ENCODE measurements at places on chromosomes 12 and 14.

DNA sequence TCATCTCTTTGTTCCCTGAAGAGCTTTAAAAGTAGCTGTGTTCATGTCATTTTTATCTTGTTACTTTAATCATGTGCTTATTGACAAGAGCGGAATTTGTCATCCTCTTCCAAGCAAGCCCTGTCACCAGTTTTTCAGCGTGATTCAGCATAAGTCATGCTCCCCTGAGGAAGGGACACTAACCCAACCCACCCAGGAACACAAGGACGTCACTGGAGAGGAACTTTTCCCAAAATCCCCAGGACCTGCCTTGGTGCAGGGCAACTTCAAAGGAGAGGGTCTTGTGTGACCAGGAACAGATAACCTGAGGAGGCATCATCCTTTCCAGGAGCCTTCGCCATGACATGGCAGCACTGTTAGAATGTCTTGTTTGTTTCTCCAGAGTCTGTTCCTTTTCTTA is 107.1 kb upstream of the DIO3 start:
- DNase-seq: no peak

DNA sequence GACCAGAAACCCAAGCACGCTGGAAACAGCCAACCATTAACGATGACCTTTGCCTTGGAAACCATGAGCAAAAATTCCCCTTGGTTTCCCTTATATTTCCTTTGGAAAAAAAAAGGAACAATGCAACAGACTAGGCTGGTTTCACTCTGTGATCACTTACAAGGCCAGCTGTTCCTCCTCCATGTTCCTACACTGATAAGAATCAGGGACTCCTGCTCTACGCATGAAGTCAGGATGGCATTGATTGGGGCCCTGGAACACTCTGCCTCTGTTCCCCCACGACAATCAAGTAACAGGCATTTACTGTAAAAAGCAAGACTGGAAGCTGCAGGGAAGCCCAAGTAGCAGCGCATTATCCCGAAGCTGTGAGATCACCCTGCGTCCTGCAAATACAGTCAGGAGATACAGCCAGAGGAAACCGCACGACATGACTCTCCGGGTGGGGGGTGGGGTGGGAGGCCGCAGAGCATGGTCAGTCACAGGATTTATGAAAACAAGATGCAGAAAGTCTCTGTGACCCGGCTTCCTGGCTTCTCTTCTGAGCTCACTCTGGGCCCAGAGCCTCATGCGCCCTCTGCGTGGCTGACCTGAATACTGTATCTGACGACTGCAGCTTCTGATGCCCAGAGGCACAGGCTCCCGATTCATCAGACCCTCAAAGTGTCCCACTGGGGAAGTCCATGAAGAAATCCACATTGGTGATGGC is 31.1 kb downstream of the SSH1 start:
- no peak for DNase-seq

GRCh38 chr14:91867316-91867988 is at the start of gene TC2N:
TC2N (minus strand) TSS chr14:91867536; CDS start chr14:91813769, 53,767 bp downstream.
- DNase-seq: peak; percentile 86

DNA sequence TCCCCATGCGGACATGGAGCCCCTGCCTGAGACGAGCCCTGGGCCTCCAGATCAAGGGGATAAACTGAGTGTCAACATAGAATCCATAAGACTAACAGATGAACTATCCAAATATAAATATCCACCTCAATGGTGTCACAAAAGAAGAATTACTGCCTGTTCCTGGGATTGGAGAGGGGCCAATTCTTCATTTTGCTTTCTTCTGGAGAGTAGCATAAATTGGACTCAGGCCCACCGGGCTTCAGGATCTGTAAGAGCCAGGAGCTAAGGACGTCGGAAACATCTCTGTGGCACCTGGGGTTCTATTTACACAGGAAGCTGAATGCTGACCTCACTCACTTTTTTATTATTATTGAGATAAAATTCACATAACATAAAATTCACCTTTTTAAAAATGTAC is 408.2 kb upstream of the CCDC196 start:
- DNase-seq: no peak

DNA sequence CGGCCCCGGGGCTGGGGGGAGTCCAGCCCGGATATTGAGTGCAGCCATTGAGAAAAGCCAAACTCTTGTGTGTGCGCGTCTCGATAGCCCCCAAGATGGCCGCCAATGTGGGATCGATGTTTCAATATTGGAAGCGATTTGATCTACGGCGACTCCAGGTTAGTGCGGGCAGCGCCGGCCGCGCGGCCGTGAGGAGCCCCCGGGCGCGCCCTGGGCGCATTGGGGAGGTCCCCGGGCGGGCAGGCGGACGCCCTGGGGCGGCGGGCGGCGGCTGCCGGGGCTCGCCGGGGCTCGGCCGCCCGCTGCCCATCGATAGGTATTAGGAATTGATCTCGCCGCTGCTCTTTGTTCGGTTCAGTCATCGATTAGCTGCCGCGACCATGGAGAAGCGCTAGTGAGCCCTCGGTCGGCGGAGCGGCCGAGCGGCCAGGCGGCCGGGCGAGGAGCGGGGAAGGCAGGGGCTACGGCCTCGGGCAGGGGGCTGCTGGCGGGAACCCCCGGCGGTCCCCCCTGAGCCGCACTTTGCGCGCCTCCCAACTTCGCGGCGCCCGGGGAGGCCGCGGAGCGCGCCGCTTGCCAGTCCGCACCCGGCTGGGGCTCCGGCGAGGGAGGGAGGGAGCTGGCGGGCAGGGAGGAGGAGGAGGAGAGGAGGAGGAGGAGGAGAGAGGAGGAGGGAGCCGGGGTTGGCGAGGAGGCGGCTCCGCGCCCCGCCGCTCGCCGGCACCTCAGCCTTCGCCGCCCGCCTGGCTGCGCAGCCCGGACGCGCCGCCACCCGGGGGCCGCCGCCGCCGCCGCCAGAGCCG is 113.9 kb upstream of the MYL2 start:
- DNase-seq: no peak

DNA sequence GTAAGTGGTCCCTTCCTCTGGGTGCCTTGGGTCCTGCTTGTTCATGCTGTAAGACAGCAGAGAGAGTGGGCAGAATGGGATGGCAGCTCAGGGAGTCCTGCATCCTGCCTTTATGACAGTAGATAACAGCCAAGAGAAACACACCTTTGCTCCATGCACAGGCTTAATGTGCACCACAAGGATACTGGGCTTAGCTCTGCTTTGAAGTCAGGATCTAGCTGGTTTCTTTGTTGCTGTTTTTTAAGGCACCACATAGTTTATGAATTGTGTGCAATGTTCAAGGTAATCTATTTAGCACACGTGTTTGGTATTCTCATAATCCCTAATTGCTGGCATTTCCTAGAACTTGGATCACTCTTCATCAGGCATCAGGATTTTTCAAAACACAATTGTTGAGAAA is 239.5 kb upstream of the DCN start:
- DNase-seq: no peak

DNA sequence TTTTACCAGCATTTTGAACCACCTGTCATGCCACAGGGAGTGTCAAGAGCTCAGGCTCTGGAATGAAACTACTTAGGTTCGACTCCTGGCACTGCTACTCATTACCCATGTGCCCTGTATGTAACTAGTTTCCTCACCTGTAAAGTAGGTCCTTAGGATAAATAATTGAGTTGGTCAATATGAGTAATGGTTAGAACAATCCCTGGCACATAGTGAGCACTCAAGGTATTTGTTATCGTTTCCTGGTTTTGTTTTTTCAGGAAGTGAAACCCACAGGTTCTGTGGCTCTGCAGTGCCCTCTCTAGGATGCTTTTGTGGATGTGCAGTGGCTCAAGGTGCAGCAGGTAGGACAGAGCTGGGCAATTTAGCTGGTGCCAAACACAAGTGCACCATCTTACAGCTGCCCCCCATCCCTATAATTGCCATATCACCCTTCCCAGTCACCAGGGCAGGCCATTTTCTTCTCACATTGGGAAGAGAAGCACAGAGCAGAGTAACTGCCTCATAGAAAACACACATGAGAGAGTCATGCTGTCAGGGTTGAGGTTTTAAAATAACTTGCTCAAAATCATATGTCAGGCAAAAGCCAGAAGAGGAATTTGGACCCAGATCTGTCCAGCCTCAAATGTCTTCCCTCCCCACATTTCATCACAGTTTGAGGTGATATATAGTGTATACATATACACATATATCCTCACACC is 297.5 kb downstream of the RPAP3 start:
- peak; percentile 23 for DNase-seq

DNA sequence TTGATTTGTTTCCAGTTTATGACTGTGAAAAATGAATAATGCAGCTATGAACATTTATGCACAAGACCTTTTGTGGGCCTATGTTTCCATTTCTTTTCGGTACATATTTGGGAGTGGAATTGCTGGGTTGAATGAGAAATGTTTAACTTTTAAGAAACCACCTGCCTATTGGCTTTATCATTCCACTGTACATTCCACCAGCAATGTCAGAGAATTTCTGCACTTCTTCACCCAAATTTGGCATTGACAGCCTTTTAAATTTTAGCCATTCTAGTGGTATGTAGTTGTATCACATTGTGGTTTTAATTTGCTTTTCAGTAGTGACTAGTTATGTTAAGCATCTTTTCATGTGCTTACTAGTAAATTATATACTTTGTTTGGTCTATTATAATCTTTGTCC is 317.0 kb upstream of the TMTC1 start:
- DNase-seq: no peak

GRCh38 chr12:103688376-103689063 is 101.4 kb downstream of the STAB2 start:
- DNase-seq: no peak

DNA sequence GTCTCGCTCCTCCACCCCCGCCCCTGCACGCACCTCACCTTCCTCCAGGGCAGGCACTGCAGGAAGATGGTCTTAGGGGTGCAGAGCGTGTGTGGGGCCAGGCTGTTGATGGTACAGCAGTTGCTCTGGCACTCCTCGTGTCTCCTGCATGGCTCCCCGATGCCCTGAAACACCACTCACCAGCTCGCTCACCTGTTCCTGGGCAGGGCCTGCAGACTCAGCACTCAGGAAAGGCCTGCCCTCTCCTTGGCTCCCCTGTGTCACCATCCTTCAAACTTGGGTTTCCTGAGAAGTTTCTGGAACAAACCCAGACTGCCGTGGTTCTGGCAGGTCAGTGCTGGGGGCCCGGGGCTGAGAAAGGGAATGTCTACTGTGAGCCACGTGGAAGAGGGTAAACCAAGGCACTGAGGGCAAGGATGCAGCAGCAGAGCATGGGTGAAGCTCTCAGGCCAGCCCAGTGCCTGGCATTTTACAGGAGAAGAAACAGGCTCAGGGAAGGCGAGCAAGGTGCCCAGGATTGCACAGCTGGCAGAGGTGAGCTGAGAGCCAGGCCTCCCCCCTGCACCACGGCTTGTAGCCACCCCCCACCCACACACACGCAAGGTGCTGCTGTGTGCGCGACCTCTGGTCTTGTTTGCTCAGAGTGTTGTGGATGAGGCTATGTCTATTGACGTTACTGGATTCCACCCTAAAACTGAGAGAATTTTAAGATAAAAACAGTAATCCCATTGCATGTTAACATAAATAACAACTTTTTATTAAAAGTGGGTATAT is 5.5 kb downstream of the LRCOL1 start:
- no peak for DNase-seq

DNA sequence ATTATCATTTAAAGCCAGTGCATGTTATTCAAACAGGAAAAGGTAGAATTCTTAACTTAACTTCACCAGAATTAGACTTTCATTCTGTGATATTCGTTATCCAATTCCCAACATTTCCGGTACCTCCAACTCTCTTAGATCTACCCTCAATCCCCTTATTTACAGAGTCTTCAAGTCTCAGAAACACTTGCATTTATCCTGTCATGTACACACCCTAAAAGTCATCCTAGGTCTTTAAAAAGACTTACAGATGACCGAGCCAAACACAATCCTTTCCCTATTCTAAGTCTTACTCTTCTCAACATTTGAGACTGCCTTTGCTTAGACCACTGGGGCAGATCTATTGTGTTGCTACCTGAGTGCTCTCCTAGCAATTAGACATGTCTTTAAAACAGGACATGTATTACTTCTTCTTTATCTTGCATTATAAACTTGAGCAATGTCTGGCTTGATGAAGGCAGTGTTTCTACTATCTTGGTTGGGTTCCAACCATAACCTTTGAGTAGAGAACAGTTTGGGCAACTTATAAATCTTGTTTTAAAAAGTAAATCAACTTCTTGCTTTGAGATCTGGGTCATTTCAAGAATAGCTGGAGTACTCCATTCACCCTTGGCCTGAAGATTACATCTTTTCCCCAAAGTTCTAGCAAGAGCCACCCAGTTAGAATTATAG is 140.6 kb upstream of the PLEKHG7 start:
- no peak for DNase-seq
